Femur (tissue), 1 donor: ENCODE measurements at places on chromosomes 16 and 17.

DNA sequence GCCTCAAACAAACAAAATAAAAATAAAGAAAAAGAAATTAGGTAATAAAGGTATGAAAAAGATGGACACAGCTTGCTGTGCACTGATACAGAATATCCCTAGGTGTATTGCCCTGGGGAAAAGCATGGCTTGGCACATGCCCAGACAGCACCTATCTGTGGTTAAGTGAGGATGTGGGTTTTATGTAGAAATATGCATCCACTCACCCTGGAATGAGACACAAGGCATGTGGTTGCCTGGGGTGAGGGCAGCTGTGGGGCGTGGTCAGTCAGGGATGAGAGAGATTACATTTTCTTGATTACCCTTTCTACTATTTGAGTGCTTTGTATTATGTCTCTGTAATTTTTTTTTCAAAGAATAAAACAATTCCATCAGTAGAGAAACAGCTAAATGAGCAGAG, 6.9 kb downstream of the PLLP start:
- DNase-seq: no peak

GRCh38 chr16:11390573-11391495, 45.6 kb downstream of the RMI2 start:
- DNase-seq: no peak

GRCh38 chr16:28062847-28063521, 530 bp downstream of the GSG1L start:
- peak; percentile 39 for DNase-seq

GRCh38 chr16:86809458-86809955, 231.2 kb downstream of the FOXL1 start:
- no peak for DNase-seq

DNA sequence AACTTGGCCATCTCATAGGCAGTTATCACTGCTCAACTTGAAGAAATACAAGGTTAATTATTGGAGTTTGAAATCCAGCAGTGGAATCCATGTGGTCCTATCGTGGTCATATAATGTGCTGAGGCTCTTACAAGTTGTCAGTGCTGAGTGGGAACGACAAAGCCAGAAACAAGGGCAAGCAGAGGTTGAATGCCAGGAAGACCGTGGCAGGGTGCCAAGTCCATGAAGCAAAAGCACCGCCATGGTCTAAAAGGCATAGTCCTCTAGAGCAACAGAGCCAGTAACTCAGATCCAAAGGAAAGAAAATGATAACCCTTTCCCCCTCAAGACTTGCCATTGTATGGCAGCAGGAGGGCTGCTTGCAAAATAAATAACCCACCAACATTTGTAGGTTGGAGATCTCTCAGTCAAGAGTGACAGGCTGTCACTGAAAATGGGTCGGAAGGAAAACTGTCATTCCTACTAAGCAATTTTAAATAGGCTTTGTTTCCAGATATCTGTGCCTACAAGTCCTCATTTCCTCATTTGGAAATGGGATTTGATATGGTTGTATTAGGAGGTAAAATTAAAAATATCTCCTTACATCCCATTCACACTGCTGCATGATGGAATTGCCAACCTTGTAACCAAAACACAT, 36.4 kb upstream of the HSBP1 start:
- DNase-seq: peak; percentile 57

GRCh38 chr17:497241-498034, 144.8 kb upstream of the RPH3AL start:
- DNase-seq: no peak

GRCh38 chr16:75065521-75066149, 50.9 kb downstream of the LDHD start:
- no peak for DNase-seq

- DNase-seq: no peak
Measured at GRCh38 chr17:42270596-42270995, 5.6 kb downstream of the STAT5B start.

GRCh38 chr17:60888812-60889709, 211.4 kb downstream of the BCAS3 start:
- no peak for DNase-seq

DNA sequence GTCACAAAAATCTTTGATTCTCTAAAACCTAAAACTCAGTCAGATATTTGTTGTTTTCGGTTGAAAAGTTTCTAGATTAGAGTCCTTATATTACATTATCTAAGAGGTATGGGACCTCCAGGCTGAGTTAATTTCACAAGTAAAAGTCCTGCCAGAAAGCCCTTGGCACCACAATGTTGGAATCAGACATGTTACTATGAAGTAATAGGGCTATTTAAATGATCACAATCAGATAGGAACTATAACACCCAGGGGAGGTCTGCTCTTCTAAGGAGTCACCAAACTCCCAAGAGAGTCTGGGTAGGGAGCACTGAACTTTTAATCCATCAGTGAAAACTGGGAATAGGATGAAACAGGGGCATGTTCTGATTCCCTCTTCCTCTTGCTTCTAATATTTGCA, 54.2 kb downstream of the WIPI1 start:
- DNase-seq: no peak
